Activated CD8-positive, alpha-beta memory T cell treated with anti-CD3 and anti-CD28 coated beads for 1 hour (primary cell): ENCODE measurements at places on chromosomes 7 and 10.

- DNase-seq, result no peak
These were observed 5.3 kb downstream of the FAM20C start for GRCh38 chr7:197413-198335.

DNA sequence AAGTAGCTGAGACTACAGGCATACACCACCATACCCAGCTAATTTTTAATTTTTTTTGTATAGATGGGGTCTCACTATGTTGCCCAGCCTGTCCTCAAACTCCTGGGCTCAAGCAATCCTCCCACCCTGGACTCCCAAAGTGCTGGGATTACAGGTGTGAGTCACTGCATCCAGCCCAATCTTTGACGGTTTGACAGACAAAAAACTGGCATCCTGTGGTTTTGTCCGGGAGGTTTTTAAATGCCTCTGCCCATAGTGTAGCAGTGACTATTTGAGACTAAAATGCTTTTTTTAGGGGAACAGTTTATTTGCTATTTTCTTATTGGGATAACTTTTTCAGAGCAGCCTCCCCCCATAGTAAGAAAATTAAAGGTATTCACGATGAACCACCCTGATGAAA, 523.7 kb upstream of the GALNT17 start:
- no peak for DNase-seq

DNA sequence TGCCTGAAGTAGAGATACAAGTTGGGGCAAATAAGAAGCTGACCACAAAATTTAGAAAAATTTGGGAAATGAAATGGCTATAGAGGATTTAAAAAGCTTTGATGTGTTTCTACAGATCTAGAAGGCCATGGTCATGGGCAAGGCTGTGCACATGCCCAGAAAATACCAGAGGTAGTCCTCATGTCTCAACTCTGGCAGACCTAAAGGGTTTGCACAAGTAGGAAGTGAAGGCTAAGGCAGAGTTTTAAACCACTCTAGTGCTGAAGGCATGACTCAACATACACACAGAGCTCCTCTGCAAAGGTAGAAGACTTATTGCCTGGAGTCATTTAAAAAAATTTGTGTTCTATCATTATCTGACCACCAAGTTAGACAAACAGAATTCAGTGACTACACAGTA, 364.6 kb downstream of the CCSER2 start:
- DNase-seq, result no peak

DNA sequence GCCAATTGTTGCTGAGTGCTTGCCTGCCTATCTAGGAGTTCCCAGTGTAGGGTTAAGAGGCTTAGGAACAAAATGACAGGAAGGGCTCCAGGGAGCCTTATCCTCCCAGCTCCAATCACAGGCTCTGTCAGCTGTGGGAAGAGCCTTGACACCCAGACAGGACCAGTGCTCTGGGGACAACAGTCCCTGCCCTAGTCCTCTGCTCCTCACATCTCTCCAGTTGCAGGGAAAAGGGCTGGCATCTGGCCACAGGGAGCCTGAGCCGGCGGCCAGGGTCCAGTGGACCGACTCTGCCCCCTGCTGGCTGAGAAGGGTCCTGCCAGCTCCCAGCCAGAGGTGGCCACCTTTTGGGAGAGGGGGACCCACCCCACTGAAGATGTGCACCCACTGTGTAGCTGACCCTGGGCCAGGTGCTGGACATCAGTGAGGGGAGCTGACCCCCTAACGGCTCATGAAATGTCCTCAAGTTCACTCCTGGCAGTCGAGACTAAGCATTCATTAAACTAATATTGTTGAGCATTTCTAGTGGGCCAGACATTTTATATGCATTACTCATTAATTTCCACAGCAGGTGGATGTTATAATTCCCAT, 17.6 kb downstream of the DNAJB12 start:
- DNase-seq, result peak; percentile 60

DNA sequence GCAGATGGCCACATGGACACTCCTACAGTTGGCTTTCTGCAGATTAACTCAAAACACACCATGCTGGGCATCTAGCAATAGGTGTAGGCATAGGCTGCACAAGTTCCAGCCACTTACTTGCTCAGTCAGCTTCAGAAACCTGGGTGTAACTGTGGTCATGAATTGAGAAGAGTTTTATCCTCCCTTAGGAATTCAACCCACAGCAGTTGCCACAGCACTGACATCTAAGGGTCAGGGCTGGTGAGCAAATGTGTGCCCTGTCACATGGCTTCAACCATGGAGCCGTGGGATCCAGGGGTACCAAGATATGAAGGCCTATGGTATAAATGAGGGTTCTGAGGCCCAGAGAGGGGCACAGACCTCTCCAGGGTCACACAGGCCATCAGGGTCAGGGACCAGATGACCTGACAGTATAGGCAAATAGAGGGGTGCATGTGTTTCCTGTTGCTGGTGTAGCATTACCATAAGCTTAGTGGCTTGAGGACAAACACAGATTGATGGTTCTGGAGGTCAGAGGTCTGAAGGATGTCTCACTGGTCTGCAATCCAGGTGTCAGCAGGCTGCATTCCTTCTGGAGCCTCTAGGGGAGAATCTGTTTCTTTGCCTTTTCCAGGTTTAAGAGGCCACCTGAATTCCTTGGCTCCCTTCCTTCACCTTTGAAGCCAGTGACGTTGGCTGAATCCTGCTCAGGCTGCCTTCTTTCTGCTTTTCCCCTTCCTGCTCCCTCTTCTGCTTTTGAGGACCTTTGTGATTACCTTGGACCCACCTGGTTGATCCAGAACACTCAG, 24.1 kb downstream of the MINDY4 start:
- no peak for DNase-seq

- DNase-seq, result no peak
These were observed 17.6 kb downstream of the AKR1C1 start for GRCh38 chr10:4980793-4981192.

DNA sequence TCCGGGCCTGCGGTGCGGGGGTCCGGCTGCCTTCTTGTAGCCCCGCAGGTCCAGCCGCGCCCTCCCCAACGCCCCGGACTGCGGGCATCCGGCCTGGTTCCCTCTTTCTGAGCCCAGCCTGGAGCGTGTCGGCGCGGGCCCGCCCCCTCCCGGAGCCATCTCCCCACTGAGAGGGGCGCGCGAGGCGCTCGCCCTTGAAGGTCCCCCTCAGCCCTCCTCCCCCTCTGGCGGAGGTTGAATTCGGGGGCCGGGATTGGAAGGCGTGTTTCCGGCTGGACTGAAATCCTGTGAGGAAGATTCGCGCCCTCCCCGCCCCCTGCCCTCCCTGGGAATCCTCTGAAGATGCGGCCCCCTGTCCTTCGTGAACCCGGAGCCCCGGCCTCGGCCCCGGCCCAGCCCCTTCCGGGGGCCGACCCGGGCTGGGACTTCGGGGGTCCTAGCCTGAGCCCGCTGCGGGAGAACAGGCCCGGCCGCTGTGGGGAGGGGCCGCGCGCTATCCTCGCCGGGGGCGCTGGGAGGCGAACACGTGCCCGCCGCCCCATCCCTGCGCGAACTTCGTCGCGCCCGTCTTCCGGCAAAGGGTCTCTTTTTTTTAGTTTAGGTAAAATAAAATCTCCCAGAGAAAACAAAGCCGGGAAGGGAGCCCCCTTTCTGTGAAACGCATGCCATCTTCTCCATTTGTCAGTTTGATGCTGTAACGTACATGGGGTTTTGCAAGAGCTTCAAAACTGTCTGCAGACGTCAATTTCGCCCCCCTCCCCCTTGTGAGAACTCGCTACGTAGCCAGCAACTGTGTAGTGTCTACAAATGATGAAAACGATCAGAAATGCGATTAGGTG, 636 bp downstream of the PDCD4 start:
- peak; percentile 82 for DNase-seq

- no peak for DNase-seq
These were observed 52.6 kb upstream of the CAPZA2 start for GRCh38 chr7:116809636-116810266.

DNA sequence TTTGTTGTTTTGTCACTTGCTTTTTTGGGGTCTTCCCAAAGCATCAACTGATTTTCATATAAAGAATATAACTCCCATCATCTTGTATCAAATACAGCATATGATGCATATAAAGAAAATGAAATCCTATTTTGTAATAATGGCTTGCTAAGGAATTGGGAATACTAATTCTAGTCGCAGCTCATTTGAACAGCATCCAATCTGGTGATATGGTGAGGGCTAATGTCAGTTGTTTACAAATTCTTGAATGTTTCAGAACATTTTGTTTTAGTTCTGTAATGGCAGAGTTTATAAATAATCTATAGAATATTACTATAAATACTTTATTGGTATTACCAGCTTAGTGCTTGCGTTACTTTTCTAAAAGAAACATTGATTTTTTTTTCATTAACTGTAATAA, 8.9 kb downstream of the PALS2 start:
- no peak for DNase-seq

DNA sequence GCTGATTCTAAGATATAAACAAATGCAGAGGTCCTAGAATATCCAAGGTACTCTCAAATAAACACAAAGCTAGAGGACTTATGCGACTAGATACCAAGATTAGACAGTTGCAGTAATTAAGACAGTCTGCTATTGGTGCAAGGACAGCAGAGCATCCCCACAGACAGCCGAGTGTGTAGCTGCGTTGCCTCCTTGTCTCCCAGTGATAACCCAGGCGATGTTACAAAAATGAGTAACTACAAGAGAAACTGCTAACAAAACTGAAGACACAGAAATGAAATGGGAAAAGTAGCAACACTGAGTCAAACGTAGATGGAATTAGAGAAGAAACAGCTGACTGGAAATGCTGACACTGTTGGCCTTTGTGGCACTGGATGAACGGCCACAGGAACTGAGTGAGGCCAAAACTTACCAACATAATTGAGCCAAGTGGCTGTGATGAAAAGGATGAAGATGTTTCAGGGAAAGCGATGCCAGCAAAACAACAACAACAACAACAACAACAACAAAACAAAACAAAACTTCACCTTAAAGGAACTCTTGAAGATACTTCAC, 54.3 kb downstream of the BAIAP2L1 start:
- DNase-seq, result no peak

DNA sequence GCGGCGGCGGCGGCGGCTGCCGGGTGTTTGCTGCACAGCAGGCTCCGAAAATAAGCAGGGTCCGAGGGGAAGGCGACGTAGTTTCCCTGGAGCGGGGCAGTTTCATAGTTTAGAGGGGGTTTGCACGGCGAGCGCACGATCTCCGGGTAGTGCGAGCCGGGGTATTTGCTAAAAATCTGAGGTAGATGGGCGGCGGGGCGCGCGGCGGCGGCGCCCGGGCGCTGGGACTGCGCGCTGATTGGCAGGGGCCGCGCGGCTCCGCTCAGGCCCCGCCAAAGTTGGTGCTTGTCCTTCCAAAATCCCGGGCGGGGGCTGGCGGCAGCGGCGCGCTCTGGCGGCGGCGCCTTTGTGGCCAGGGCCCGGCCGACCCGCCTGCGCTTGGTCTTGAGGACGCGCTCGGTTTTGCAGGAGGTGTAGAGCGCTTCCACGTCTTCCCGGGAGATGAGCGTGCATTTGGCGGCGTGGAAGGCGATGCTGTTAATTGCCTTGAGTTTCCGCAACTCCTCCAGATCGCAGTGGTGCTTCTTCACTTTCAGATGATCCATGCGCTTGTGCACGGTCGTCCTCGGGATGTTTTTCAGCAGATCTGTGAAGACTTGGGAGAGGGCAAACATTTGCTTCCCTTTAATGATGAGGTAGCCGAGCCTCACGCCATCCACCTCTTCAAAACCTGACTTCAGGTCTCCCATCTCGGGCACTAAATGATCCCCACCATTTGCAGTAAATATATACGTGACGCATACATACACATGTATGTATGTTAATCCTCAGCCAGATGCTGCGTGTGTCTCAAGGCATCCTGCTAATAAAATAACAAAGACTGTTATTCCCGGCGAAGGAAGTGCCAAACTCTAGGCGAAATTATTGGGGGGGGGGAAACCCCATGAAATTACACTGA, 8.1 kb downstream of the SKIDA1 start:
- no peak for DNase-seq

DNA sequence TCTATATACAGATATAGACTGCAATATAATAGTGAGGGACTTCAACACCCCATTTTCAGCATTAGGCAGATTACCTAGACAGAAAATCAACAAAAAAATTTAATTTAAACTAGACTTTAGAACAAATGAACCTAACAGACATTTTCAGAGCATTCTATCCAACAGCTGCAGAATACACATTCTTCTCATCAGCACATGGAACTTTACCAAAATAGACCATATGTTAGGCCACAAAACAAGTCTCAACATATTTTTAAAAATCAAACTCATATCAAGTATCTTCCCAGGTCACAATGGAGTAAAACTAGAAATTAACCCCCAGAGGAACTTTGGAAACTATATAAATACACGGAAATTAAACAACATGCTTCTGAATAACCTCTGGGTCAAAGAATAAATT, 169.6 kb downstream of the MTERF1 start:
- no peak for DNase-seq

DNA sequence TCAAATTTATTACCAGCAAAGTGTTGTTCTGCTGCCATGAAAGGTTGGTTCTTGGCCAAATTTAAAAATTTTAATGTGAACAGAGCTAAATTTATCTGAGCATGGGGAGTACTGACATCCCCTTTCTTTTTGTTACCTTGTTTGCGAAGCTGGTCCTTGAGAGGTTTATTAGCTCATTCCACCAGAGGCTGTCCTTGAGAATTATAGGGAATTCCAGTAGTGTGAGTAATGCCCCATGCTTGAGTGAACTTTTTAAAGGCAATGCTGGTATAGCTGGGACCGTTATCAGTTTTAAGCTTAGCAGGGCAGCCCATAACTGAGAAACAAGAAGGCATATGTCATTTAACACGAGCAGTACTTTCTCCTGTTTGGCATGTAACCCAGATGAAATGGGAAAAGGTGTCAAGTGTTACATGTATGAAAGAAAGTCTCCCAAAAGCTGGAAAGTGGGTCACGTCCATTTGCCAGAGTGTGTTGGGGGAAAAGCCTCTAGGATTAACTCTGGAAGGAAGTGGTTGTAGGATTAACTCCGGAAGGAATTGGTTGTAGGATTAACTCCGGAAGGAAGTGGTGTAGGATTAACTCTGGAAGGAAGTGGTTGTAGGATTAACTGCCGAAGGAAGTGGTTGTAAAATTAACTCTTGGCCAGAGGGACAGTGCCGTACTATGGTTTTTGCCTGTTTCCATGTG, 37.3 kb upstream of the AKR1C2 start:
- DNase-seq, result no peak

DNA sequence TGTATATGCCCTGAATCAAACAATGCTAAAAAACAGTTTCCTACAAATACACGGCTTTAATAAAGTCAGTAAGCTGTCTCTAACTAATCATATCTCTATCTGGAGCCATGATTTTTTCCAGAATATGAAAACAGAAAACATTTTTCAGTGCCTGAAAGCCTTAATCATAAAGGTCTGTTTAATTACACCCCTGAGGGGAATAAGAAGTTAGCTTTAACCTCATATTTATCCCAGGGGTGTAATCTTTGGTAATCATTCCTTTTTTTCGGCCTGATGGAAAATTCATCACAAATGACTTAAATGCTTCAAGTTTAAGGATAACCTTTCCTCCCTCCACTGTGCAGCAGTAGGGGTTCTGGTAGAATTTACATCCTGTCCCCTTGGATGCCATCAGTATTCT, 124.2 kb downstream of the ATE1 start:
- DNase-seq, result no peak
